Tibial nerve (tissue), 4 donors: ENCODE measurements at places on chromosomes 6 and 20.

DNA sequence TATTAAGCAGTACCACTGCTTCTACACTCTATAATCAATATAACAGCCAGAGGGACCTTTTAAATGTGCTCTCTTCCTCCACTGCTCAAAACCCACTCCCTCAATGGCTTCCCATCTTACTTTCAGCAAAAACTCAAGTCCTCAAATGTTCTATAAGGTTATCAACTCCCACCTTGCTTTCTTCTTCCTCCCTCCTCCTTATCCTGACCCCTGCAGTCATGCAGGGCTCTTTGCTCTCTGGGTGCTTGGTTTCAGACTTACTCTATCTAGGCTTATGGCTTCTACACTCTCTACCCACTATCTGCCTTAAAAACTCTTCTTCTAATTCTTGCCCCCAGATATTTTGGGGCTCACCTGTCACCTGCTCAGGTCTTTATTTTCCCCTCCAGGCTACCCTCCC, 5.3 kb downstream of the ARHGAP18 start:
- no peak for DNase-seq

- no peak for DNase-seq
These were observed 862.3 kb upstream of the FLRT3 start for GRCh38 chr20:15199698-15200097.

DNA sequence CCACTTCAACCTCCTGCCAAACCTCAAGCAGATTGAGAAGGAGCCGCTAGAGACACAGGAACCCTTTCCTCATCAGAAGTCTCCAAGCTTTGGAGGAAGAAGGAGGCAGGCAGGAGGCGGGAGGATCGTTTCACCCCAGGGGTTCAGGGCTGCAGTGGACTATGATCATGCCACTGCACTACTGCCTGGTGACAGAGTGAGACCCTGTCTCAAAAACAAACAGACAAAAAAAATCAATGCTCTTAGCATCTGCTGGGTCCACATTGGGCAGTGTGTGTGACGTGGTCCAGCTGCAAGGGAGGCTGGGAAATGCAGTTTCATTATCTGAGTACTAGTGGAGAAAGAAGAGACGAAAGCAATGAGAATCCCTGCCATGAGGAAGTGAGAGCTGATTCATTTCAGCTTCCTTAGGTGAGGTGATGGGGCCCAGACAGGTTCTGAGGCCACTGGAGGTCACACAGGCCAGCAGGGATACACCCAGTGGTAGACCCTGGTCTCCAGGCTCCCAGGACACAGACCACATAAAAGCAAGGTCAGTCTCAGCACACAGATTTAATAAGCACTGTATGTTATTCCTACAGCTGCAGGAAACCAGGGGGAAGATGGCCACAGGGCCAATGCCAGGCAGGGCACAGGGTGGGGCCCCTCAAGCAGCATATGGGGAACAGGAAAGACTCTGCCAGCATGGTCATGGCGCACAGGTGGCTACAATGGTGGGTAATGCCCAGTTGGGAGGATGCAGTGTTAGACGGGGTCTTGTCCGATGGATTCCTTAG, 4.3 kb downstream of the GFRA4 start:
- DNase-seq: no peak

- DNase-seq: no peak
These were observed 118.9 kb upstream of the NXT1 start for GRCh38 chr20:23231561-23232218.

DNA sequence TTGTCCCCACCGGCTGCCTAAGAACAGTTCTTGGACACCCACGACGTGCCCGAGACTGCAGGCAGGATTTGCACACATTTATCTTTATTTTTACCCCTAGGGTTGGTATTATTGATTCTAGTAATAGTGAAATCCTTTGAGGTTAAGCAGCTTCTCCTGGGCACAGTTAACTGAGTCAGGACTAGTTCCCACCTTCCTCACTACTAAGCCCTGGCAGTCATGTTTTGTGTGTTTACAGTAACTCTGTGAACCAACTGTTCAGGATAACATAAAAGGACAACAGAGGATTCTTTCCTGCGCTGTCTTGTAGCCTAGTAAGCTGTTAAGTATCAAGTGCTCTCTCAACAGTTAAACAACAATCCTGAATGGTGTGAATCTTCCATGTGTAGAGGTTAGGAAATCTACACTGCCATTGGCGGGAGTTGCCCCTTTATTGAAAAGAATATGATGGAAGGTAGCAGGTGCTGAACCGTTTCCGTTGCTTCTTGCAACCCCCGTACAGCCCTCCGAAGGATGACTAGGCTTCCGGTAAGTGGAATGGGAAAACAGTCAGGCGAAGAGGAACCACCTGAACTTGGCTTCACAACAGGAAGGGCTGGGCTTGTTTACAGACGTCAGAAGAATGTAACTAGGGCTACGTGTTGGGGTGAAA, 979 bp upstream of the SOD2 start:
- DNase-seq: no peak

GRCh38 chr6:139030228-139030963, 1.9 kb downstream of the ABRACL start:
- no peak for DNase-seq

DNA sequence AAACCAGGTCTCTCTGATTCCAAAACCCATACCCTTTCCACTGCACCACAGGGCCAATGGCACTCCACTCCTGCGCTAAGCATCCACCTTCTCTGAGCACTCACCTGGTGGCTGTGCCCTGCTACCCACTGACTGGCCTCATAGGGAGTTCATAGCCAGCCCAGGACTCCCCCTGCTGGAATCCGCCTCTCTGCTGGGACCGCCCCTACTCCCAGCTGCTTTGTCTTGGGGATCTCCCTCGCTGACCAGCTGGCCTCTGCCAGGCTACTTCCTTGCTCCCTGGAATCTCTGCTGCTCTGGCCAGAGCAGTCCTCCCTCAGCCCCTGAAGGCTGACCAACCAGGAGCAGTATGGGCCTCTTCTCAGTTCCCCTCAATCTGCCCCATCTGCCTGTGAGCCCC, 129.7 kb downstream of the FAXC start:
- no peak for DNase-seq

DNA sequence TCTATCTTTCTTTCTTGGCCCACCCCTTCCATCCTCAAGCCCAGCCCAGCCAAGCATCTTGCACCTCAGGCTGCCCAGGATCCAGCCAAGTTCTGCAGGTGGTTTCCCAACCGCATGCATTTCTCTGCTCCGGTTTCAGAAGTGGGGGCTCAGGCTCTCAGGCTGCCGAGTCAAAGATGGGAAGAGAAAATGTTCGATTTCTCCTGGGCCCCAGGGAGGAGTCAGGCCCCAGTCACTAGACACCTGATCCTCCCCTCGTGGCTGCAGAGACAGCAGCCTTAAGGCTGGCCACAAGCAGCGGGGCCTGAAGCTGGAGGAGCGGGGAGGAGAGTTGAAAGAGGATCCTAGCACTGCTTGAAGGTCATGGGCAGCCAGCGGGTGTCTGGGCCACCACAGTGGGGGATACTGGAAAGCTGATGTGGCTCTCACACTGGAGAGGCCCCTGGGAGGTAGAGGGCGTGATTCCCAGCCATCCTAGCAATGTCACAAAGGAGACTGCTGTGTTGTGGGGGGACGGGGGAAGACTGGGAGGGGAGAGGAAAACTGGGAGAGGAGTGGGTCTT, 42.2 kb upstream of the ZFAND3 start:
- no peak for DNase-seq

DNA sequence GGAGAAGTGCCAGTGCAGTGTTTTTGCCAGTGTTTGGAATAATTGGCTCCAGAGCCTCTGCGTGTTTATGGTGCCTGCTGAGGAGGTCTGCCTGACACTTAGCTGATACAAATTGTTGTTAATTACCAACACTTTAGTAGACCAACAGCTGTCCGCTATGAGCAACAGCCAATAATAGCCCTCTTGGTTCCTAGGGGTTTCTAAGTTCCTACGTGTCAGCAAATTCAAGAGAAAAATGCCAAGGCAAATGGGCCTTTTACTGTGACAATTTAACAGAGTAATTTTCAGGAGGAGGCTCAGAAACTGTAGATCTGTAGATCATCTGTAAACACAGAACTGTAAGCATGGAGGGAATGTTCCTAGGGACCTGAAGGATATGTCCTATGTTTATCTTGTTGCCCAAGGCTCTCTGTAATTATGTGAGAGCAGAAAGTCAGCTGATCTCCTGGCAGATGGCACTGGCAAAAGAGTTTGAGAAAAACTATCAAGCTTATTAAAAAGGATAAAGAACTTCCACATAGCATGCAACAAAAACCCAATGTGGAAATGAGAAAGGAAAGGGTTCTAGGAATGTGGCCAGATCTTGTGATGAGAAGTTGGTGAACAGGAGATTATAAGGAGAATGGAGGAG, 157.7 kb downstream of the GJA1 start:
- DNase-seq: no peak

- no peak for DNase-seq
These were observed 122.0 kb upstream of the NRSN1 start for GRCh38 chr6:24004062-24004461.

DNA sequence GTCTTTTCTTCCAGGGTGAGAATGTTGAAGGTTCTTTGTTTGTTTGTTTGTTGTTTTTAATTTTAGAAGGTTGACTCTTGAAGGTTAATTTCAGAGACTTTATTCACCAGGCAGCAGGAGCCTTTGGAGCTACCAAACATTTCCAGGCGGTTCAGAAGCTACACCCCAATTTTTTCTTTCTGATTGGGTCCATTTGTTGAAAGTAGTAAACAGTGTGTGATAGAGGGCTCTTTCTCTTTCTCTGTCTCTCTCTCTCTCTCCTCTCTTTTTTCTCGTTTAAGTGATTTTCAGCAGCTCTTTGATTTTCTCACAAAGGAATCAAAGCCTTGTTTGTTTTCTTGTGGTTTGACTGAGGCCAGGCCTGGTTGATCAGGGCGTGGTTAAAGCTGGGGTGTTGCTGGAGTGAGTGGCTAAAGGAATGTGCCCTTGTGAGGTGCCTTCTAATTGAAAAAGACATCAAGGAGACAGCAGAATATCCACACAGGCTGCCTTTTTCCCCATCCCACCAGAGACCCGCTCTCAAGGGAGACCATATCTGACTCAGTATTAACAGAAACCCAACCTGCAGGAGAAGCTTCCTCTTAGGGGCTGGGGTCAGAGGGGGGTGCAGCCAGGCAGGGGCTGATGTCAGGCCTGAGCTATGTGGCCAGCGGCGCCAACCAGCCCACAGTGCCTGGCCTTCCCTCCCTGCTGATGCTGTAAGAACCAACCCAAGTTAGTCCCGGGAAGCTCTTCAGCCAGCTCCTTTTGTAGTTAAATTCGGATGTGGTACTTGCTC, 40.4 kb upstream of the NAA20 start:
- DNase-seq: no peak

DNA sequence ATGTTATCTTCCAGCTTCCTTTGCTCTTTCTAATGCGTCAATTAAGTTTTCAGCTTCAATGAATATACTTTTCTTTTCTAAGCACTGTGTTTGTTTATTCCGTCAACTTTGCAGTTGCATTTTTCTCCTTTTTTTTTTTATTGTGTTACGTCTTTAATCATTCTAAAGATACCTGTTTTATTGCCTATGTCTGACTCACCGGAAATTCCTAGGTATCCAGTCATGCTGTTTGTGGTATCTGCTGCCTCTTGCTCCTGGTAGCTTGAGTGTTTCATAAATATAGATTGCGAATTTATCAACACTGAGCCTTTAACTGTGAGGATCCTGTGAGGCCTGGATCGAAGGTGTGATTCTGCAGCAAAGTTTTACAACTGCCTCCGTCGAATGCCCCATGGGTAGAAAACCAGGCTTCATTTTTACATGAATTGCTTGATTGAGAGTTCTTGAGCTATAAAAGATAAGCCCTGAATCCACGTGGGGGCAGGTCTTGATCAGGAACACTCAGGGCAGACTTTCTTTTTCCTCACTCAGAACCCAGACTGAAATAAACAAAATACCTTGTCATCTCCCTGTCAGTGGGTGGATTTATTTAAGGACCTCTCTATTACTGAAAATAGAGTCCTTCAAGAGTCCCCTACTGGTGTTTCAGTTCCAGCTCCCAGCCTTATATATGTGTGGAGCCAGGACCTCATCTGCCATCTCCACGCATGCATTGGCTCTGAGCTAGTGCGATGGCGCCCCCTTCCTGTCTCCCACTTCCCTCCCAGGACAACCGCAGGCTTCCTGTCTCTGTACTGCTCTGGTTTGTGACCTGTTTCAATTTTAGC, 60.1 kb upstream of the LRRC1 start:
- no peak for DNase-seq

DNA sequence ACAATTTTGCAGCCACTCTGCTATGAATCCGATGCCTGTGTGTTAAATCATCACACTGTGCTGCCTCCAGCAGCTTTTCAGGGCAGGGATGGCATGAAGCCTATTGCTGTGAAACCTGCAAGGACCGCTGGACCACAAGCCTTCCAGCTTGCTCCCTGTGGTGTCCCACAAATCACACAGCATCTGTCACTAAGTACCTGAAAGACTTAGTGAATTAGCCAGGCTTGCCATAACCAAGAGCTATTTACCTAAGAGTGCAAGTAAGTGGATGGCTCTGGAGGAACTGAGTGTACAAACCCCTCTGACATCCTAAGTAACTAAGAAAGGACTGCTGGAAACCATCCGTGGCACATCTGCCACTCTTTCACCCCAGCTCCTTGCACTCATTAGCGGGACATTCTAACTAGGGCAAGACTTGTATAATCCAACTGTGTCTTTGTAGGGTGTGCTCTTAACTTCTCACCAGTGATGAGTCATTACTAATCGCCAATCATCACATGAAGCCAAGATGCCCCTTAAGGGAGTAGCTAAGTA, 34.7 kb downstream of the FOXQ1 start:
- no peak for DNase-seq

- no peak for DNase-seq
These were observed 586.0 kb upstream of the CHD6 start for GRCh38 chr20:42204109-42204660.

DNA sequence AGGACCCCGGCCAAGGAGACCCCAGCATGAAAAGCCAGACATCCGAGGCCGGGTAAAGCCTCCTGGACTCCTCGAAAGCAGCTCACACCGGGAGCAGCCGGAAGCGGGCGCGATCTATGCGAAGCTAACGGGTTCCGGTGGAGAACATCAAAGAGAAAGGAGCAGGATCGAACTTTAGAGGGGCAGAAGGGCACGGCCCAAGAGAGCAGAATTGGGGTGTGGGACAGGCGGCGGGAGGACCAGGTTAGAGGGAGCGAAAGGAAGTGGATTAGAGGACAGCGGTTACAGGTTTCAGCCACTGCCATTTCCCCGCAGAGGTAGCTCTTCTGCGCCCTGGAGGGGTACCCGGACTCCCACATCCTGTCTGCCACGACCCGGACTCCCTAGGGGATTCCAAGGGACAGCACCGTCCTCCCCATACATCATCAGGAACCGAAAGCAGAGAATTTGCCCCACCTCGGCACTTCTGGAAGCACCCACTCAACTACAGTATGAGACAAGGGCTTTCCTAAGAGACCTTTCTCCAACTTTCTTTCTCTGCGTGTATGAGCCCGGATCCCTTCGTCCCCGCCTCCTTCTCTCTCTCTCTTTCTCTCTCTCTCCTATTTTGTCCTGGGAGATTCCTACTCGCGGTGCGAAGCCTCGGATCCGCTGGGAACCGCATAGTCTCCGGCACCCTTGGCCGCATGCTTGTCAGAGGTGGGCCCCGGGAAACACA, 507 bp upstream of the VGLL2 start:
- DNase-seq: no peak
